Activated B cell treated with CpG ODN at 0.5 μM for 24 hours (primary cell): ENCODE measurements at places on chromosomes 6 and 20. TPM values are rescaled to one million over a fixed set of nuclear protein-coding genes. Genes with fewer than 3 reads are reported as not detected.

The DLL1 gene
- 0.32 and 0.53 TPM in 2 replicates for total RNA-seq

The ESR1 gene
- total RNA-seq = 10.9 and 17.5 TPM in 2 replicates

- no peak for DNase-seq
These were observed 102.7 kb upstream of the ID4 start for GRCh38 chr6:19734519-19734918.

DNA sequence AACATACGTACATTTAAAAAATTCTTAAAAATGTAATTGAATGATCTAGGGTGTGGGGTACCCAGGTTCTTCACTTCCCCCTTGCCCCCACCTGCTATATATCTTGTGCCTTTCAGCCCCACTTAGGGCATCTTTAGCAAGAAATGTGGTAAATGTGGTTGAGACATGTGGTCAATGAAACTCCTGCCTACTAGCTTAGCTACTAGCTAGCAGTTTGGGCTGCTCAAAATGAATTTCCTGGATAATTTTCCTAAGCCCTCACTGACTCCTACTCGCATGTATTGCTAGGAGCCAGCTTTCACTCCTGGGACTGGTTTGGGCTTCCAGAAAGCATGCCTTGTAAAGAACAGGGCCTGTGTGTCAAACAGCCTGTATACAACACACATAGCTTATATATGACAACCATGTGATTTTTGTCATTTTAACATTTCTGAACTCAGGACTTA, 257.3 kb downstream of the ATXN1 start:
- DNase-seq = no peak

GRCh38 chr6:38112181-38112580, 292.7 kb downstream of the ZFAND3 start:
- DNase-seq = no peak

DNA sequence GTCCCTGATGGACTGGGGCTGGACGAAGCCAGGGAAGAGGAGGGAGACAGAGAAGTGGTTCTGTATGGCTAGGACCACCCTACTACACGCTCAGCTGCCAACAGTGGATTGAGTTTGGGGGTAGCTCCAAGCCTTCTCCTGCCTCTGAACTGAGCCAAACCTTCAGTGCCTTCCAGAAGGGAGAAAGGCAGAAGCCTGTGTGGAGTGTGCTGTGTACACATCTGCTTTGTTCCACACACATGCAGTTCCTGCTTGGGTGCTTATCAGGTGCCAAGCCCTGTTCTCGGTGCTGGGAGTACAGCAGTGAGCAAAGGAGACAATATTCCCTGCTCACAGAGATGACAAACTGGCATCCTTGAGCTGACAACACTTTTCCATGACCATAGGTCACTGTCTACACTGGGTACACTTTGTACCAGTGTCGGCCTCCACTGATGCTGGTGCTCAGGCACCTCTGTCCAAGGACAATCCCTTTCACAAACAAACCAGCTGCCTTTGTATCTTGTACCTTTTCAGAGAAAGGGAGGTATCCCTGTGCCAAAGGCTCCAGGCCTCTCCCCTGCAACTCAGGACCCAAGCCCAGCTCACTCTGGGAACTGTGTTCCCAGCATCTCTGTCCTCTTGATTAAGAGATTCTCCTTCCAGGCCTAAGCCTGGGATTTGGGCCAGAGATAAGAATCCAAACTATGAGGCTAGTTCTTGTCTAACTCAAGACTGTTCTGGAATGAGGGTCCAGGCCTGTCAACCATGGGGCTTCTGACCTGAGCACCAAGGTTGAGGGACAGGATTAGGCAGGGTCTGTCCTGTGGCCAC, 11.3 kb upstream of the RBCK1 start:
- DNase-seq = no peak
